ENCODE measurements at places on chromosomes 6 and 20.

GRCh38 chr6:40671001-40671693, 84.0 kb upstream of the LRFN2 start:
- DNase-seq: no peak

GRCh38 chr20:23623666-23624323, 14.0 kb downstream of the CST3 start:
- no peak for DNase-seq

GRCh38 chr6:157937916-157938315, 43.7 kb upstream of the SYNJ2 start:
- DNase-seq: no peak

DNA sequence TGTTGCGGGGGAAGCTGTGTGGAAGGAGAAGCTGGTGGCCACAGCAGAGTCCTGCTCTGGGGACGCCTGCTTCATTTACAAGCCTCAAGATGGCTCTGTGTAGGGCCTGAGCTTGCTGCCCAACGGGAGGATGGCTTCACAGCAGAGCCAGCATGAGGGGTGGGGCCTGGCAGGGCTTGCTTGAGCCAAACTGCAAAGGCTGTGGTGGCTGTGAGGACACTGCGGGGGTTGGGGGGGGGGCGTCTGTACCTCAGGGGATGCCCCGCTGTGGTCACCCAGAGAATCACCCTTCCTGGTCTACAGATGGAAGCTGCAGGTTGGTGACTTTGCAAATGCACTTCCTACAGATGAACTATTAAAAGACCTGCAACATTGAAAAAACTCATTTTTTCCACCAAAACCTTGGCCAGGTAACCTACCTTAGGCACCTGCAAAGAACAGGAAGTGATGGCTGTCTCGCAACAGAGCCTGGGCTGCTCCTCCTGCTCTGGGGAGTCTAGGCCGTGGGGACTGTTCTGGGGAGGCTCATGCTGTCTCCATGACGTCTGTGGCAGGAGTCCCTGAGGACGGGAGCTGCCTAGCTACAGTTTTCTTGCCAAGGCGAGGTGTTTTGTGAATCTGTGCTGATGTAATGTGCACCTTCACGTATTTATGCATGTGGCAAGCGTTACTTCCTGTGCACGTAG, 7.3 kb downstream of the NPBWR2 start:
- DNase-seq: peak; percentile 56

DNA sequence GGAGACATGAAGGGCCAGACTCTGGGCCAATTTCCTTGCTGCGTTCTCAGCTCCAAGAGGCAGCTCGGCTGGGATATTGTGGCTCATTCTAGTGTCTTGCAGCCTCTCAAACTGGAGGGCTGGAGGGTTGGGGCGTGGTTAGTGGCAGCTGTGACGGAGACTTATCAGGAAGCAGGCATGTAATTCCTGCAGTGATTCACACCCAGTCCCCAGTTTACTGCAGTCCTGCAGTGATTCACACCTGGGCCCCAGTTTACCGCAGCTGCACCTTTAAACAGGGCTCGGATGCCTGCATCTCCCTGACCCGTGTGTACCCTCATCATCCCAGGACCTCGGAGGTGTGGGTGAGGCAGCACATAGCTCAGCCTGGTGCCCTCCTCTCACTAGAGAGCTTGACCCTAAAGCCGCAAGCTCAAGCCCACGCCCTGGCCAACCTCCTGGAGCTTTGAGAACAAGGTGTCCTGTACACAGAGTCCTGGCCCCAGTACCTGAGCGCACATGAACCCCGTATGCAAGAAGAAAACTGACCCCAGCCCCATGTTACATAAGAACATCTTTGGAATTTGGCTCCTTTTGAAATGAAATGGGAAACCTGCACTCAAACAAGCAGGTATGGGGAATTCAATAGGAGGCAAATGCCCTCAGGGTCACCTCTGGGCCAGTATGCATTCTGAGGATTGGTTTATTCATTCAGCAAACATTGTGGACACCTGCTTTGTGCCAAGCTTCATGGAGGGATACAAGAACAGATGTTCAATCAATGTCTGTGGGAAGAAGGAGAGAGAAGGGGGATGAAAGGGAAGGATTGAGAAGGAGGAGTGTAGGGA, 55.3 kb upstream of the FAM83D start:
- peak; percentile 46 for DNase-seq

GRCh38 chr6:141677598-141678211, 455.0 kb upstream of the GJE1 start:
- peak; percentile 48 for DNase-seq

- no peak for DNase-seq
Measured at GRCh38 chr20:58512808-58513552, 2.2 kb downstream of the APCDD1L start.

- no peak for DNase-seq
Measured at GRCh38 chr6:45185403-45186251, 142.5 kb upstream of the RUNX2 start.

GRCh38 chr6:147546501-147547368, 38.2 kb downstream of the SAMD5 start:
- no peak for DNase-seq

DNA sequence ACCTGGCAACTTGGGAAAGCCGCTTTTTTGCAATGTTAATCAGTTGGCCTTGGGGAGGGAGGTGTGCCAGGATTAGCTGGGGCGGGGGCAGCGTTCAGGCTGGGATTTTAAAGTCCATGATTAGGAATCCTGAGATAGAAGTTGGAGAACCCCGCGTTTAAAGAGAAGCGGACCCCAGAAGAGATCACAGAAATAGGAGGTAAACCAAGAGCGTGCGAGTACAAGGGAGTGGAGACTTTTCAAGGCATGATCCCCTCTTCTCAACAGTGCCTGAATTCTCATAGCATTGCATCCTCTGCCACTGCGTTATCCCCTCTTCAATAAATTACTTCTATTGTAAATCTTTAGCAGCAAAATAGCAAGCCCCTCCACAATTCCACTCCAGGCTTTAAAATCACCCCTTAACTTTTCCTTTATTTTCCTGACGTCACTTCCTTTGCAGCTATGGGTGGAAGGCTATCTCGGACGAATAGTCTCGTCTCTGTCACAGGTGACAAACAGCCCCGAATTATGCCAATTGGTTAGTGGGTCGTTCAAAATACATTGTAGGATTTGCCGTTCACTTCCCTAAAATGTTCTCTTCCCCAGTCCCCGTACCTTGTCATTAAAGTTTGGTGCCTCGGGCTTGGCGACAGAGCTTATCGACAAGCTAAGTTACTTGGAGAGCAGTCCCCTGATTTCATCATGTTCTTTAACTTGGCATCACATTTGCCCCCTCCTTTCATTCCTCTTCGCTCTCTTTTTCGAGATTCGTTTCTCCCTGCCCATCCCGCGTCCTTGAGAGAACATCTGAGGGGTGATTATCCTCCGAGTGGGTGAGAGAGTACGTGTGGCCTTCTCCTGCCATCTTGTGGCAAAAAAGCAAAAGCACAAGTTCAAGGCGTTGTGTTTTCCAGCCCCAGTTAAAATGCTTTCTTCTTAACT, 17.1 kb downstream of the OR2B2 start:
- peak; percentile 75 for DNase-seq

DNA sequence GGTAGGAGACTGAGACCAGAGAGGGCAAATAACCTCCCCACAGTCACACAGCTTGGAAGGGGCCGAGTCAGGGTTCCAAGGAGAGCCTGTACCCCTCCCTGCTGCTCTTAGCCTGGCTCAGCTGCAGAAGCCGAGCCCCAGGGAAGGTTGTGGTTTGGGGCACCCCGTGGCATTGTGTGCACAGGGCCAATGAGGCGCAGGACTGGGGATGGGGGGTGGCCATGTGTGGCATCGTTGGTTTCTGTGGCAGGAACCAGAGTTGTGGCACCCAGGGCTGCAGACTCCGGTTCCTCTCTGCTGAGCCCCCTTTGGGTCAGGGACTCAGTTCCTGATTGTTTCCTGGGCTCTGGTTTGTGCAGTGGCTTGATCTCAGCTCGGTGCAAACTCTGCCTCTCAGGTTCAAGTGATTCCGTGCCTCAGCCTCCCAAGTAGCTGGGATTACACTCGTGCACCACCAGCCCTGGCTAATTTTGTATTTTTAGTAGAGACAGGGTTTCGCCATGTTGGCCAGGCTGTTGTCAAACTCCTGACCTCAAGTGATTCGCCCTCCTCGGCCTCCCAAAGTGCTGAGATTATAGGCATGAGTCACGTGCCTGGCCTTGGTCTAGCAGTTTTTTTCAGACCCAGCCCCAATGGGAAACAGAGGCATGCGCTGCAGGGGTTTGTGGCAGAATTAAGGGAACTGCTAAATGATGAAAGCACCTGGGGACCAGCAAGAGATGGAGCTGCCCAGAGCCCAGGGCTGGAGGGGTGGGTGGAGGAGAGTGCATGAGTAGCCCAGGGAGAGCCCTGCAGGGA, 221.0 kb upstream of the SULF2 start:
- DNase-seq: no peak

DNA sequence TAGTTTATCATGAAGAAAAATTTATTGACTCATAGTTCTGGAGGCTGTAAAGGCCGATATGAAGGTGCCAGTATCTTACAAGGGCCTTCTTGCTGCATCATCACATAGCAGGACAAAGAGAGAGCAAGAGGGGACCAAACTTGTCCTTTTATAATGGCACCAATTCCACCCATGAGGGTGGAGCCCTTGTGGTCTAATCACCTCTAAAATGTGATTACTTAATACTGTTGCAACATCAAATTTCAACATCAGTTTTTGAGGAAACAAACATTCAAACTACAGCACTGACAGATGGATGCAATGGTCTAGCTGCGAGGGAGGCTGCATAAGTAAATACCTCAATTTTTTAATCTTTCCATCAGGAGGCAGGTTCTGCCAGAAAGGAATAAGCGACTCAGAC, 76.7 kb upstream of the LAMA2 start:
- no peak for DNase-seq

- DNase-seq: no peak
Measured at GRCh38 chr6:134217105-134217797, 100.7 kb downstream of the SGK1 start.

DNA sequence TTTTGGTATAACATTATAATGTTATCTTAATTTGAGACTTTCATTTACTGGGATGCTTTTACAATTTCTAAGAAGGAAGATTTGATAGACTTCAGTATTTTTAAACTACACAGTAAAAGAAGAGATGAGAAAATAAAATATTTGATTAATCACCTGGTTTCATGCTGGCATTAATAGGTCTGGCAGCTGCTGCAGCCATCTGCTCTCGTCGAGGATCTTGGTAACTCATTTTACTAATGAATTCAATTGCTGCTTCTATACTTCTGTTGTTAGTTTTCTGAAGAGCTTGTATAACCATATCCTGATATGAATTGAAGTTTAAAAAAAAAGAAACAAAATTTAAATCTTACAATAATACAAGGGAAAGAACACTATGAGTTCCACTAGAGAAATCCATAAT, 23.0 kb downstream of the LATS1 start:
- no peak for DNase-seq

DNA sequence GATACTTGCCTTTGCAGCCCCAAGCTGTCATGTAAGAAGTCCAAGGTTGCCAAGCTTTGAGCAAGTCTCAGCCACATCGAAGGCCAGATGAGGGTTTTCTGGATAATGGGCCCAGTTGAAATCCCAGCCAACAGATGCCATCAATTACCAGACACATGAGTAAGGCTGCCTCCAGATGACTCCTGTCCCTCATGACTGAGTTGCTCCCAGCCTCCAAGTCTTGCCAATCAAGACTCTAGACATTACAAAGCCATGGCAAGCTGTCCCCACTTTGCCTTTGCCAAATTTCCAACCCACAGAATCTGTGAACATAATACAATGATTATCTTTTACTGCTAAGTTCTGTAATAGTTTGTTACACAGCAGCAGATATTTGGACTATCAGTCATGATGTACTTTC, 76.8 kb upstream of the ARMC2 start:
- no peak for DNase-seq

GRCh38 chr6:53359843-53360092, 11.0 kb upstream of the ELOVL5 start:
- DNase-seq: peak; percentile 44

GRCh38 chr6:125947615-125948014, 9.0 kb upstream of the HINT3 start:
- DNase-seq: no peak

- no peak for DNase-seq
Measured at GRCh38 chr6:13943943-13944342, 19.2 kb downstream of the RNF182 start.

GRCh38 chr6:28802417-28803336, 121.1 kb downstream of the TRIM27 start:
- DNase-seq: no peak

- no peak for DNase-seq
Measured at GRCh38 chr6:110560239-110561007, 84.0 kb upstream of the SLC22A16 start.

GRCh38 chr6:113375950-113376846, 480.9 kb upstream of the MARCKS start:
- DNase-seq: no peak

- peak; percentile 8 for DNase-seq
Measured at GRCh38 chr20:40160097-40160550, 528.9 kb downstream of the MAFB start.

GRCh38 chr20:24382743-24383142, 86.7 kb upstream of the SYNDIG1 start:
- DNase-seq: no peak

GRCh38 chr20:47677635-47678453, 107.4 kb downstream of the SULF2 start:
- DNase-seq: peak; percentile 49

DNA sequence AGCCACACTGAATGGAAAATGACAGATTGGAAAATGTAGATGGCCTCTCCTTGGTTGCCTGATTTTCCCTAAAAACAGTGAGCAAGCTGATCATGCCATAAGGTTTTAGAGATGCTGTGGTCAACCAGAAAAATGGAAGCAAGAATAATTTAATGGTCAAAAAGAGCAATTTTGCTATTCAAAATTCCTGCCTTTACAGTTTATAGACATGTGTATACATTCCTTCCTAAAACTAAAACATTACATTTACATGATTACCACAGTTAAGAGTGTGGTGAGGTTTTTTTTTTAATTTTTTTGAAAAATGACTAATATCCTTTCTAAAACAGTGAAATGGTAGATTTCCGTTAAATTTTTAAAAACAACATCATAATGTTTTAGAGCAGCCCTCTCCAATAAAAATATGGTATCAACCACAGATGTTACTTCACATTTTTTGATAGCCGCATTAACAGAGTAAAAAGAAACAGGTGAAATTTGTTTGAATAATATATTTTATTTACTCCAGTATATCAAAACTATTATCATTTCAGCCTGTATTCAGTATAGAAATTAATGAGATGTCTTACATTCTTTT, 407.0 kb upstream of the SOX4 start:
- no peak for DNase-seq

- no peak for DNase-seq
Measured at GRCh38 chr20:5353624-5354496, 37.1 kb upstream of the PROKR2 start.

Data from CD4-positive, alpha-beta T cell treated with Interferon alpha-2 for 1 hour (primary cell).